ENCODE measurements at places on chromosomes 2 and 18.

DNA sequence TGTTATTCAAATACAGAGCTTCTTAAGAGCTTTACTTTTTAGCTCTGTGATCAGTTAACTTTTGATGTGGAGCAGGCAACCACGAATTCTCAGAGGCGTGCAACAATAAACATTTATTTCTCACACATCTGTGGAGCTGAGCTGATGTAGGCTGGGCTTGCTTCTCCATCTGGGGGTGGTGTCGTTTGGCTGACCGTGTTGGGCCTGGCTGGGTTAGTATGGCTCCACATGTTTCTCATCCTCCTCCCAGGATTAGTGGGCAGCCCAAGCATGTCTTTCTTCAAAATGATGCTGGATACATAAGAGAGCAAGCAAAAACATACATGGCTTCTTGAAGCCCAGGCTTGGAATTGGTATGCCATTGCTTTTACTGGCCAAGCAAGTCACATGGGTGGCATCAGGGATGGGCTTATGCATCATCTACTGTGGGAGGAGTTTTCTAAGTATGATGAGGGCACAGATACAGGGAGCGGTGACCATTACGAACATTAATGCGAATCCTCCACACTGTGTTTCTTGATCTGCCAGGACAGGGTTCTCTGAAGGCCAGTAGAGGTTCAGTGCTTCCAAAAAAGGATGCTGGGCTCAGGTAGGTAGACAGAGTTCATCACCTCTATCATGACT is 157.0 kb upstream of the TNP1 start:
- DNase-seq = no peak

- no peak for DNase-seq
Observed at GRCh38 chr2:189144700-189145211, 34.8 kb downstream of the COL5A2 start.

DNA sequence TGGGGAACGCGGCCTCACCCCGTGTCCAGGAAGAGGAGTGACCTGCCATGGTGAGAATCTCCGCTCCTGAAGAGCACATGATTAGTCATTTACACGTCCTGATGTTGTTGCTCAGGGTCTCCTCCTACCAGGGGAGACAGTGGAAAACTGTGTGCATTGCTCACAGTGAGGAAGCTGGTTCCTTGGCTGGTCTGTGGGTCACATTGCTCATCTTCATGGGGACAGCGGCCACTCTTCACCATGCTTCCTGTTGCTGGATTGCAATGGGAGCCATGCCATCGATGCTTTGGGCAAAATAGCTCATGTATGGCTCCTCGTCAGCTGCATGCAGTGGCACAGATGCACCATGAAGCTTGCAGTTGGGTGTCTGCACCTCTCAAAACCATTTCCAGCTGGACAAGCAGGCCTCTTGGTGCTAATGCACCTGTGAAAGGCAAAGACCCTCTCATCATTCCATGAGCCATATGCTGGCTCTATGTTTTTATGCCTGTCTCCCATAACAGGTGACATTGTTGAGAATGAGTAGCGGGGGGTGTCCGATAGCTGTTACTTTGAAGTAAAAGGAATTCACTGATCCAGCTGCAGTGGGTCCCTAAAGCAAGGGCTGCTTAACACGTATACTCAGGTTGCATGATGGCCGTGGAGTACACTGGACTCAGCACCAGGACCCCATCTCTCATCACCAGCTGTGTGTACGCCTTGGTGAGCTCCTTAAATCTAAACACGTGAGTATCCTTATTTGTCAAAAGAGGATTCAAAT is 135.0 kb upstream of the ALKAL2 start:
- DNase-seq = peak; percentile 40

- DNase-seq = peak; percentile 46
Observed at GRCh38 chr2:86081724-86082123, 24.0 kb downstream of the POLR1A start.

DNA sequence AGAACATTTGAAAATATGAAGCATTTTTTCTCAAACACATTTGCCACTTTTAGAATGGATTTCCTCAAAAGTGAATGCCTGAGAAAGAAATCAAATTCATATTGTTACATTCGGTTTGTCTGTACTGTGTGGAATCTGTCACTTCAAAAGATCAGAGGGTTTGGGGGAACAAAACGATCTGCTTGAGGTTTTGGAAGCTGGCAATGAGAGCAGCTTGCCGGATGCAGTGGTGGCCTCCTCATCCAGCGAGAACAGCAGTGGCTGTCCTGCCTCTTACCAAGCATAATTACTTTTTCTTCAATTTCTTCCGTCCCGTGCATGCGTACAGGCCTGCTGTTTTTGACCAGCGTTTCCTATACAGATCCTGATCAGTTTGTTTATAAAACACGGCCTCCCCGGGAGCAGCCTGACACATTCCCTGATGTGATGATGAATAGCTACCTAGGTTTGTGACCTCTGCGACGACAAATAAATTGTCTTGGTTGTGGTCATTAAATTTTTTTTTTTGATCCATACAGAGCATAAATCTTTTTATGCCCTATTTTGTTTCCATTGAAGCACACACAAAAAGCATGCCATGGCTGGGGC is 45.2 kb downstream of the ITGA6 start:
- no peak for DNase-seq

DNA sequence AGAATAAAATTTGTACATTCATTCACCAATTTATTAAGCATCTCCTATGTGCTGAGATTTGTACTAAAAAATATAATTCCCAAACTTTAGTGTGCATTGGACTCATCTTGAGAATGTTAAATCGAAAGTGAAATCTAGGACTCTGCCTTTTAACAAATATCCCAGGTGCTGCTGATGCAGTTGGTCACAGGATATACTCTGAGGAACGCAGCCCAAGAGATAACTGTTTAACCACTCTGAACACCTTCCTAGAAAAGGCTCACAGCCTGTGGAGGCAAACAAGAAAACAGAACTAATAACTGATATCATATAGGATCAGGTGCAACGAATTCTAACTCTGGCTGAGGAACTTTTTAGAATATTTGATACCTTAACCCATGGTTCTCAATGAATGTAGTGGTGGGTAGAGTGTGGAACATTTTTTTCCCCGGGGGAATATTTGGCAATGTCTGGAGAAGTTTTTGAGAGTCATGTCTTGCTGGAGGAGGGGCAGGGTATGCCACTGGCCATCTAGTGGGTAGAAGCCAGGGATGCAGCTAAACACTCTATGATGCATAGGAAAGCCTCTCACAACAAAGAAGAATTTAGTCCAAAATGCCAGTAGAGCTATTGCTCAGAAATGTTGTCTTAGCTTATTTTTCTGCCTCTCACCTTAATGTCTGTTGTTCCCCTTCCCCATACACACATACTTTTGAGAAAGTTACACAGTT is 96.5 kb downstream of the EHBP1 start:
- DNase-seq = peak; percentile 67

DNA sequence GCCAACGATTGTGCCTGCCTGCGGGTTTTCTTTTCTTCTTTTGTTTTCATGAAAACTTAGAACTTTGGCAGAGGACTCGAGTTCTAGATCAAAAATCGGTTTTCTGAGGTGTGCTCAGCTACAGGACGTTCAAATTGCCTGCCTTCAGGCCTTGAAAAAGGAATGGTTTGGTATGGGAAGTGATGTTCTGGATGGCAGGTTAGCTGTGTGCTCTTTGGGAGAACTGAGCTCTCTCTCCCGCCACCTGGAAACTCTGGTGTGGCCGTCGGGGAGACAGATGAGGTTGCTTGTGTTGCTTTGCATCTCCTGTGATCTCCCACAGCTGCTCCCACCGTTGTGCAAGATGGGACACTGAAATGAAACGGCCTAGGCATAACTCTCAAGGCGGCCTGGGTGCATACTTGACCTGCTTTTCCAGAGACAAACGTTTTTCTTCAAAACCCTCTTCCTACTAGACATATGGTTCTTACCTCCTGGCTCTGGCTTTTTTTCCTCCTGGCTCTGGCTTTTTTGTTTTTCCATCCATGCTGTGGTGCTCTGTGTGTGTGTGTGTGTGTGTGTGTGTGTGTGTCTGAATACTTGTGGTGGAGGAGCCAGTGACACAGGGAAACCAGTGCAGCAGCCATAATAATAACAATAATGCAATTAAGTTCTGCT is 2.0 kb downstream of the FMNL2 start:
- DNase-seq = no peak

All from activated CD4-positive, alpha-beta T cell treated with anti-CD3 and anti-CD28 coated beads, Interleukin-2, amount 10 ng/mL, durations not matched to agents 24 days and 14 days (primary cell).